Activated CD4-positive, alpha-beta memory T cell treated with anti-CD3 and anti-CD28 coated beads for 36 hours (primary cell): ENCODE measurements at places on chromosomes 12 and 14.
A peak's percentile ranks its signal among the peaks of the same experiment; 100 is the strongest.

GRCh38 chr12:89529738-89530137 lies 3.9 kb upstream of the POC1B start:
- no peak for DNase-seq

DNA sequence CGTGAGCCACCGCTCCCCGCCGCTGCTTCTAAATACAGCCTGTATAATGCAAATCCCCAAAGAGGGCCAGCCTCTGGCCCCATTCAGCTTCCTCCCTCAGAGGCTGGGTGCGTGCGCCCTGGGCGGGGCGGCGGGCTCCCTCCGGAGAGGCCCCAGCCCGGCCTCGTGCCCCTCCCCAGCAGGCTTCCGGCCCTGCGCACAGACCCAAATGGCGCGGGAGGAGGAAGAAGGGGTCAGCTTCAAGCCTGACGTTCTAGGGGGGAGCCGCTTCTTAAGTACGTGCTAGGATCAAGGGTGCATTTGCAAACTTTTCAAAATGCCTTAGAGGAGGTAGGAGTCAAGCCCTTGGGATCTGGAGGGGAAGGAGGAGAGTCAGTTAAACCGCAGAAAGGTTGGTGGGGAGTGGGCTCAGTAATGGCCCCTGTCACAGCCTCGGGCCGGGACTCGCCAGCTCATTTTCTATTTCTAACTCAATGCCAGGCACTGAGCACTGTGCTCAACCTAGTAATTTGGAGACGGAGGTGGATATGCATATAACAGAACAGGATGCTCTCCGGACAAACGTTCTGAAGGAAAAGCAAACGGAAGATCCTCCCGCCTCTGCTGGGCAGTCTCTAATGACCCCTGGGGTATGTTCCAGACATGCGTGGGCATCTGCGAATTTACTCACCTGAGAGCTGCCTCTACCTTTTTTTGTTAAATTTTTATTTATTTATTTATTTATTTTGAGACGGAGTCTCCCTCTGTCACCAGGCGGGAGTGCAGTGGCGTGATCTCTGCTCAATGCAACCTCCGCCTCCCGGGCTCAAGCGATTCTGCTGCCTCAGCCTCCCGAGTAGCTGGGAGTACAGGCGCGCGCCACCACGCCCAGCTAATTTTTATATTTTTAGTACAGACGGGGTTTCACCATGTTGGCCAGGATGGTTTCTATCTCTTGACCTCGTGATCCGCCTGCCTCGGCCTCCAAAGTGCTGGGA lies 32.3 kb downstream of the NINJ2 start:
- DNase-seq = no peak

DNA sequence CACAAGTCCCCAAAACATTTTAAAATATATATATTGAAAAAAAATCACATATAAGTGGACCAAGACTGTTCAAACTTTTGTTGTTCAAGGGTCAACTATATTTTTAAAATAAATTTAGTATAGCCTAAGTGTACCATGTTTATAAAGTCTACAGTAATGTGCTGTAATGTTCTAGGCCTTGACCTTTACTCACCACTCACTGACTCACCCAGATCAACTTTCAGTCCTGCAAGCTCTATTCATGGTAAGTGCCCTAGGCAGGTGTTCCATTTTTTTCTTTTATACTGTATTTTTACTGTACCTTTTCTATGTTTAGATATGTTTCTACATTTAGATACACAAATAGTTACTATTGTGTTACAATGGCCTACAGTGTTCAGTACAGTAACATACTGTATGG lies 23.4 kb upstream of the TMTC1 start:
- DNase-seq = no peak

- no peak for DNase-seq
Observed at GRCh38 chr12:124663771-124664366, 96.5 kb upstream of the NCOR2 start.

GRCh38 chr14:54822685-54823084 lies 79.9 kb downstream of the GCH1 start:
- DNase-seq = no peak

DNA sequence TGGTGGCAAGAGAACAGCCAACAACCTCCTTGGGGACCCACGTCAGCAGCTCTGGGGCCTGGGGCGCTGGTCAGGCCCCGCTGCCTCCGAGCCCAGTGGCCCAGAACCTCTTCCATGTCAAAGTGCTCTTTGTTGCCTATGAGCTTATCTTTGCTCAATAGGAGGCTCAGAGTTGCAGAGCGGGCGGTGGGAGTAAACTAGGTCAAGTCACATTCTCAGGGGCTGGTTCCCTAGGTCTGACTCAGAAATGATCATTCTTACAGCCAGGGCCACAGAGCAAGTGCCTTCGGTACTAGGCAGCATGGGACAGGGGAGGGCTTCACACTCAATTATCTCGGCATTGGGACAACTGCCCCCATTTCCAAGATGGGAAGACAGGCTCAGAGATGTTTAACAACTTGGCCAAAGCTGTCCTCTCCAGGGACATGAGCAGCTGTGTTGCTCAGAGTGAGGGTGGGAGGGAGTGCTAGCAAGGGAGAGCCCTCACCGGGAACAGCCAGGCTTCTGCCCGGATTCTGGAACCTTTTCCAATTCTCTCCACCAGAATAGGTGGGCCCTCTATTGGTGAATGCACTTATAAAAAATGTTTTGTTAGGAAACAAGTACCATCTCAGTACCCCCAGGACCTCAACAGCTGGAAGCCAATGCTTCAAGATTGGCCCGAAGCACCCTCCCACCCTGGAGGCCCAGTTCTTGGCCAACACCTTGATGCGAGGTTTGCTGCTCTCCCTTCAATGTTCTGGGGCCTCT lies 11.9 kb downstream of the SLC25A29 start:
- no peak for DNase-seq

- DNase-seq = no peak
Observed at GRCh38 chr12:44227616-44228015, 391.7 kb downstream of the TMEM117 start.

DNA sequence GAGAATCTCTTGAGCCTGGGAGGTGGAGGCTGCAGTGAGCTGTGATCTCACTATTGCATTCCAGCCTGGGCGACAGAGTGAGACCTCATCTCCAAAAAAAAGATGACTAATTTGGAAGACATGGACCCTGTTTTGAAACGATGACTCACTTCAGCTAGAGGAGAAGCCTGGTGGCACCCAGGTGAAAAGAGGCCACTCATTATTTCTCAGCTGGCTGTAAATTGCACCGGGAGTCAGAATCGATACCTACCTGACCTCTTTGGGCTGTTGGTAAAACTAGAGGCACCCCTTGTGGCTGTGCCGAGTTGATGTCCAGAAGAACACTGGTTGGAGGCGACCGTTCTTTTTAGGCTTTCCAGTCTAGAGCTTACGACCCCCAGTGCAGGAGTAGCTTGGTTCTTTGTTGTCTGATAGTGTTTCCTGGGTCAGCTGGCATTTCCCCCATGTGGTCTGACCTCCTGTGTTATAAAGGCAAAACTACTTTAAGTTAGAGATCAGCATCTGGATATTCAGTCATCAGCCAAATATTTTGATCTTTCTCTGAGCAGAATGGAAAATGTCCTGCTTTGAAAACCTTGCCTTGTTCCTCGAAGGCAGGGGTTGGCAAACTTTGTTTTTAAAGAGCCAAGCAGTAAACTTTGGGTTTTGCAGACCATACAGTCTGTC lies 93.2 kb downstream of the CHST11 start:
- DNase-seq = no peak

DNA sequence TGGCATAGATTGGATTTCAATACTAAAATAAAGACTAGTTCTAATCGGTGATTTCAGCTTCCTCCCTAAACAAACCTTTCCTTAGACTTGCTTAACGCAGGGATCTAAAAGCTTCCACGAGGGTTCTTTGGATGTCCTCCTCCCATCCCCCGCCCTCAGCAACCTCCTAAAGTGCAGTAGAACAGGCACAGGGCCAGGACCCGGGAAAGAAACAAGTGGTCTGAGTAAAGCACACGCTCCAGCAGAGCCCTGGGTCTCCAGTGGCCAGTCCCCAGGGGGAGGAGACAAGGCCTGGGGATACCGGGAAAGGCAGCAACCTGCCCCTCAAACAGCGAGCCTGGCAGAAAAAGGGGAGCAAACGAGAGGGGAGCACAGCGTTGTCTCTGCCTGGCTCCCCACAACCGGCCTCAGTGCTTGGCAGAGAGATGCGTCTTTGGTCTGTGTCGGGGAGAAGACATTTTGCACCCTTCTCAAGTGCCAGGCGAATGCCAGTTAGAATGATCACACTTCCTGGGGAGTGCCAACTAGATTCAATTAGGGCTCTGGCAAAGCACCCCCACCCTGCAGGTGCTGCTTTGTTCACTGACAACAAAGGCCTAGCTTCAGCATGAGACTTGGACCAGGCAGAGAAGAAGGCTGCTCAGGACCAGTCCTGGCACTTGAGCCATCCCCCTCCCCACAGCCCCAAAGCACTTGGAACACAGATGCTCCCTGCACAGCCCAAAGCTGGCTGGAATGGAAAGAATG lies 17.1 kb upstream of the SLC6A12 start:
- DNase-seq = no peak

- no peak for DNase-seq
Observed at GRCh38 chr12:131130311-131130911, 176.7 kb downstream of the ADGRD1 start.

GRCh38 chr14:68140076-68140741 lies 320.6 kb downstream of the RAD51B start:
- no peak for DNase-seq

DNA sequence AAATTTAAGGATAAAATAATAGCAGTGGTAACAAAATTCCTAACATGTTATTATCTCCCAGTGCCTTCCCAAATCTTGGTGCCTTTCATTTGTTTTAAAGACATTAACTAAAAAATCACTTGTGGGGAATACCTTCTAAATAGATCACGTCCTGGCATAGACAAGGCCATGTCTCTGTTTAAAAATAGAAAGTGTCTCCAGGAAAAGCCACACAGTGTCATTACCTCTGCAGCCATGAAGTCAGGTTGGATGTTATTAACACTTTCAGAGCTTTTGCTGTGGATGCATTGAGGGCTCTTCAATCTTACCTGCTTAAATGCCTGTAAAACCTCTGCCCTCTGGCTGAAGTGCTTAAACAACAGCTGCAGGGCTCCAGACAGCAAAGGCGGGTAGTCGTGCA lies 211.1 kb downstream of the ITPR2 start:
- DNase-seq = no peak

- DNase-seq = peak; percentile 61
Observed at GRCh38 chr12:31118347-31119191, 44.9 kb downstream of the DDX11 start.

DNA sequence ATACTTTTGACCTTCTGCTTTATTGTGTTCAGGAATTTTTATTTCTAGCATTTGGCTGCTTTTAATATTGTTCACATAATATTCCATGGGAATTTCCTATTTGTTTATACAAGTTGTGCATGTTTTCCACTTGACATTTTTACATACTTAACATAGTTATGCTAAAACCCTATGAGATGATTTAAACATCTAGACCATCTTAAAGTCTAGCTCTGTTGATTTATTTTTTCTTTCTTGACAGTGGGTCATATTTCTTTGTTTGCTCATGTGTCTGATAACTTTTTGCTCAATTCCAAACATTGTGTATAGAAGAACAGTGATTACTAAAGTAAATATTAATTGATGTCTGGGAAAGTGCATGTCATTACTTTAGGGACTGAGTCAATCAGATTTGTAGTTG lies 202.1 kb upstream of the PDZRN4 start:
- no peak for DNase-seq

DNA sequence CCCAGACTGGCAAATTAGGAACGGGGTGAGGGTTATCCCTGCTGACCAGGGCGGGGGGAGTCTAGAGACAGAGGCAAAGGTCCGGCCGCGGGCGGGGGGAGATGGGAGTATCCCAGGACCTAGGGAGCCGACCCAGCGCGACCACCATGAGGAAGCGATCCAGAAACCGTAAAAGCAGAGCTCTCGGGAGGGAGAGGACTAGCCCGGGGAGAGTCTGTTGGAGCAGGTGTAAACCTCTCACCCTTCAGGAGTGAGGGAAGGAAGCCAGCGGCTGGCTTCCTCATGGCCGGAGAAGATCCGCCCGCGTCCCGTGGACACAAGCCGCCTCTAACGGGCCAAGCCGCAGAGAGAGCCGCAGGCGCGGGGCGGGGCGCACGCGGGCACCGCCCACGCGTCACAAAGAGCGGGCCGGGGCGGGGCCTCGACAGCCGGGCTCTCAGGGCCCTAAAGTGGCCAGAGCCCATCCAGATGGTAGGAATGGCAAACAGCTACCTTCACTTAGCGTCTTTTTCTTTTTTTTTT lies at the start of gene ACRBP:
TSS of gene ACRBP (minus strand) at position 350 of the 522 bp plus-strand sequence. CDS start at position 284, 66 bp downstream.
- DNase-seq = peak; percentile 53

DNA sequence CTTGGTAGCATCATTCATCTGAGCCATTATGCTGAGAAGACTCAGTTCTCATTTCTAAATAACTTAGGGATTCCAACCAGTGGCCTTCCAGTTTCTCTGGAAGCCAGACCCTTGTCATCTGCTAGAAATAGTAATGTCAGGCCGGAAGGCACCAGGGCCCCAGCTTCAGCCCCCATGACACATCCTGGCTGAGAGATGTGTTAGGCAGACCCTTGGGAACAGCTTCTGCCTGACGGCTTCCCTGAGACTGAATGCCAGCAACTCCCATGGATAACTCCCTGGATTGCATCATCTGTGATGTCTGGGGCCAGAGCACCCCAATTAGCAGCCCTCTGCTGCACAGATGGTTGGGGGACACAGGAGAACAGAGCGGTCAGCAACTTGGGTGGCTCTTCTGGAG lies 583.5 kb upstream of the TBX3 start:
- no peak for DNase-seq

DNA sequence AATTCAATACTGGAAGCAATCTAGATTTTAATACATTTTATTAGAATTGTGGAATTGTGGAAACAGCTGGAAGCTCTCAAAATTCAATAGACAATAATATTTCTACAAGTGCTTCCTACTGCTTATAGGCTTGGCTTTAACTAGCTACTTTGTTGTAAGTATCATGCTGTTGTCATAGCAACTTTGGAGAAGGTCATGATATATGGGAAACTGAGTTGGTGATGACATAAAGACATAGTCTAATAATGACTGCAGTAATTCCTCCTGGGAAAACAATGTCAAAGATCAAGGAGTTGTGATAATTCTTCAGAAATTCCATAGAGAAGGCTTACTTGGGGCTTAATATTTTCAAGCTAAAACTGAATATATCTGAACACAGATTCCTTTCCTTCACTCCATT lies 266.6 kb downstream of the KIF21A start:
- no peak for DNase-seq

DNA sequence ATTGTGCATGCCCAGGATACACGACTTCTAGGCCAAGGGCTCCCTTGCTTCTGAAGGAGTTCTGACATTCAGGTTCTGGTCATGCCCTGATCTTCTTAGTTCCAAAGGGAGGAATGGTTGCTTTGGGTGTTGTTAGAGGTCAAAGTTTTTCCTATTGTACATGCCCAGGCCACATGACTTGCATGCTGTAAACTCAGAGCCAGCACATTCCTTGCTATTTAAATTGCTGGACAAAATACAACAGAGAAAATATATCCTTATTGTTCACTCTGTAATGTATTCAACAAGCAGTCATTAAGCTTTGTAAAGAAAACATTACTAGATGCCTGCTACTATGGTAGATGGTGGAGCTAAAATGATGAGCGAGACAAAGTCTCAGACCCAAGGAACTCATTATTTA lies 71.2 kb upstream of the COCH start:
- no peak for DNase-seq

GRCh38 chr12:126051611-126052107 lies 986.4 kb downstream of the AACS start:
- DNase-seq = no peak

- no peak for DNase-seq
Observed at GRCh38 chr14:105173145-105173544, 4.6 kb upstream of the JAG2 start.
